Spinal cord (tissue), 10 donors: ENCODE measurements at places on chromosomes 7 and 10.
A peak's percentile ranks its signal among the peaks of the same experiment; 100 is the strongest.

DNA sequence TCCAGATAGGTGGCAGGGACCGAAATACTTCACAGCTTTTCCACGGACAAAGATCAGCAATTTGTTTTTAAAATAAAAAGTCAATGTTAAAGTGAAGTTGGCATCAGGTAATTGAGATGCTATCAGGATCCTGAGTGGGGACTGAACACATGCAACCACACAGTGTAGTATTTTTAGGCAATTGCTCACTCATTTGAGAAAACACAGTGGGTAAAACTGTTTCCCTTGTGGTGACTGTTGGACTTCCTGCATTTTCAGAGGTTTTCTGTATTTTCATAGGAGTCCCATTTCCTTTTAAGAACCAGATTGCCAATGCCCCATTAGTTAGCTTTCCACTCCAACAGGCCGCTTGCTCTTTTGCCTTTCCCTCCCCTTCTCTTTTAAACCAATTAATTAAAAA is 159.5 kb upstream of the ZNF32 start:
- no peak for DNase-seq

- no peak for DNase-seq
These were observed 50.9 kb upstream of the SEMA3D start for GRCh38 chr7:85237721-85238120.

- DNase-seq = no peak
These were observed 151.5 kb upstream of the TARP start for GRCh38 chr7:38424750-38425463.

DNA sequence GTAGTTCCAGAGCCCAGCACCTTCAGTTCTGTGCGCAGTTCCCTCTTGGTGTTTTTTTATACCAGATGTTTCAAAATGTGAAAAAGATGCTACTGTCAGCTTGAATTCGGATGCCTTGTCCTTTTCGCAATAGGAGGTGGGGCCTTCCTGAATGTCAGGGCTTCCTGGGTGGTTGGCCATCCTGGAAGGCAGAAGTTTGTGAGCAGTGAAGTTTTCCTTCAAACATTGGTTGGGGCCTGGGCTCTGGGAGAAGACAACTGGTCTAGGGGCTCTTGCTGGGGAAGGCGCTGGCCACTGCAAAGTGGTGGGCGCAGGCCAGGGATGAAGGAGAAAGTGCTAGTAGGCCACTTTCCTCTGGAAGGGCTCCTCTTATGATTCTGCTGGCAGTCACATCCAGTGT is 56.8 kb upstream of the JAZF1 start:
- no peak for DNase-seq

- DNase-seq = no peak
These were observed 90.6 kb upstream of the ODAD2 start for GRCh38 chr10:28089467-28089866.

GRCh38 chr10:122421054-122421625 is 33.3 kb upstream of the ARMS2 start:
- no peak for DNase-seq

GRCh38 chr7:3243256-3243655 is 57.8 kb upstream of the SDK1 start:
- no peak for DNase-seq

DNA sequence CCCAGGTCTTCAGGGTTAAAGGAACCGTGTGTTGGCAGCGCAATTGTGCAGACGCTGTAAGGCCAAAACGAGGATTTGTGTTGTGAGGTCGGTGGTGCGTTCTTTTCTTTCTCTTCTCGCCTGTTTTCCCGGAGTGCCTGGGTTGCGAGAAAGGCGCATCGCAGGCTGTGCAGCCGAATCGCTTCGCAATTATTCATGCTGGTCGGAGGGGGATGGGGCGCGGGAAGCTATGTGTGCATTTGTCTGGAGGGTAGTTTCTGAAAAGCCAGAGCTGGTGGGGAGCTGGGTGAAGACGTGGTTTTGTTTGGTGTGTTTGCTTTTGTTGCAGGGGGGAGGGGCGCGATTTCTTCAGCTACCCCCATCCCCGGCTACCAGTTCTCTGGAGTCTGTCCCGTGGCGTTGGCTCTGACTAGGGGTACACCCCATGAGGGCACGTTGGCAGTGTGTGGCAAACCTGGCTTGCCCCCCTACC is 2.1 kb downstream of the MXI1 start:
- DNase-seq = peak; percentile 50

- DNase-seq = no peak
These were observed 25.5 kb downstream of the GTF2IRD1 start for GRCh38 chr7:74479066-74479781.

- DNase-seq = no peak
These were observed 79.5 kb downstream of the SGMS1 start for GRCh38 chr10:50544095-50544856.

DNA sequence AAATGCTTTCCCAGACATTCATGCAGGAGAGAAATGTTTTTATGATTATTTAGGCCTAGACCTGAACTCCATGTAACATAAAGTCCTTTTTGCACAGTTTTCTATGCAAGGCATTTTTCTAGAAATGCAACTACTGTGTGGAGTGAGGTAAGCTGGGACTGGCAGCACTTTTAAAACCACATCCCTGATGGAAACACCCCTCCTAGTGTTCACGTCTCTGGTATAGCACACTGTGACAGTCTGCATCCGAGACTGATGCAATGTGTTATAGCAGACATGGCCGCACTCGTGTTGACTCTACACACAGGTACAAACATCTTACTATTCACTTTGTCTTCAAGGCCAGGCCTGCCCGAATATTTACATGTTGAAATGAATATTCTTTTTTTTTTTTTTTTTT is 19.3 kb upstream of the ERCC6 start:
- no peak for DNase-seq

DNA sequence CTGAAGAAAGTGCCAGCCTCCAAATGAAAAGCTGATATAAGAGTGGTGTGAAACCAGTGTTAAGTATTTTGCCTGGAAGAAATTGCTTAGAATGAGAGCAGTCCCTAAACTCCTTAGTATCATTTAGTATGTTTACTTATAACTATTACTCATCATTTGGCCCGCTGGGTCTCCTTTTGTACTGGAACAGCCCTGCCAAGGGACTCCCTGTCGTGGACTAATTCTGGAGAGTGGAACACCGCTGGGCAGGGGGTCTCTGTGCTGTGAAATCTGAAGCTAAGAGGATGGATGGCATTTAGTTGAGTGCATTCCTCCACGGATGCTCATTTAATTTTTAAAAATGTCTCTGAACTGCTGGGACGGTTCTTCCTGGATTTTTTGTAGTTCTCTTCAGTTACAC is 889.9 kb upstream of the C7orf33 start:
- DNase-seq = peak; percentile 37

DNA sequence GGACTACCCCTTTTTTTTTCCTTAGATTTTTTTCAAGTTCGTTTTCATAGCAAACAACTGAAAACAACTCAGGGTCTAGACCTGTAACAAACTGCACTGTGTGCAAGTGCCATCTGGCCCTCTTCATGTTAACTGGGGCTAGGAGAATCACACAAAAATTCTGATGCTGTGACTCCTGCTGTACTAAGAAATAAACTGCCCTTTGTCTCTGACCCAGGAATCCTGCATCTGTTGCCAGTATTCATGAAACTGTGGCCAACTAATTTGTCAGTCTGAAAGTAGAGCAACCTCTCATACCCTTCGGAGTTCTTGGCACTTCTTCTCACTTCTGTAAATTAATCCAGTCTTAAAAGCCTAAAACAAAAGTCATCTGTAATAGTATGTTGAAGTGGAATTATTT is 218.4 kb upstream of the PCDH15 start:
- DNase-seq = no peak

DNA sequence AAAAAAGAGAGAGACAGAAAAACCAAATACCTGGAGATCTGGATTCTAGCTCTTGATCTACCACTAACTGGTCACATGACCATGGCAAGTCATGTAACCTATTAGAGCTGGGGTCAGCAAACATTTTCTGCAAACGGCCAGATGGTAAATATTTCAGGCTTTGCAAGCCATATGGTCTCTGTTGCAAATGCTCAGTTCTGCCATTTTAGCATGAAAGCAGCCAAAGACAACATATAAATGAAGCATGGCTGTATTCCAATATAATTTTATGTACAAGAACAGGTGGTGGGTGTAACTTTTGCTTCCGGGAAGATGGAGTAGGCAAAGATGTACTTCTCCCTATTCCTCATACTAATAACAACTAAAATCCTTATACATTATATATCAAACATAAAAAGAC is 6.7 kb downstream of the FRA10AC1 start:
- no peak for DNase-seq

GRCh38 chr7:53744403-53744760 is 708.9 kb downstream of the POM121L12 start:
- DNase-seq = no peak

DNA sequence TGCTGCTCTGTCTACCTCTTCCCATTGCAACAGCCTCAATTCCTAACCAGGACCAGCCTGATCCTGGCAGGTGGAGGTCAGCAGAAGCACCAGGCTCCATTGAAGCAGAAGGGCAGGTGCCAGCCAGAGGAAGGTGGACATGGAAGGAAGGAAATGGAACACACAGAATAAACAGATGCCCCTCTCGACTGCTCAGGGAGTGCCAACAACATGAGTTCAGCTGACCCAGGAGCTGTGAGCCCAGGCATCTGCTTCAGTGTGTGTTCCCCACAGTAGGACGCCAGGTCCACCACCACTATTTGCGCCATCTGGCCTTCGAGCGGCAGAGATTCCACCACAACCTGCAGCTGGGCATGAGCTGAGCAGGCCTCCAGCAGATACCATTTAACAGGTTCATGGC is 56.7 kb downstream of the GPAM start:
- no peak for DNase-seq
